Stimulated activated CD4-positive, alpha-beta T cell treated with anti-CD3 and anti-CD28 coated beads, Interleukin-1b, Interleukin-23, amount 100 ng/mL, for 1 hour (primary cell): ENCODE measurements at places on chromosomes 13 and 19.
A peak's percentile ranks its signal among the peaks of the same experiment; 100 is the strongest.

- no peak for DNase-seq
Measured at GRCh38 chr19:35228177-35228930, at the start of gene FAM187B. Gene FAM187B, minus strand, starts transcription at chr19:35228739. Its CDS starts 59 bp downstream, at chr19:35228680.

- no peak for DNase-seq
Measured at GRCh38 chr13:95349267-95349666, 48.0 kb upstream of the ABCC4 start.

DNA sequence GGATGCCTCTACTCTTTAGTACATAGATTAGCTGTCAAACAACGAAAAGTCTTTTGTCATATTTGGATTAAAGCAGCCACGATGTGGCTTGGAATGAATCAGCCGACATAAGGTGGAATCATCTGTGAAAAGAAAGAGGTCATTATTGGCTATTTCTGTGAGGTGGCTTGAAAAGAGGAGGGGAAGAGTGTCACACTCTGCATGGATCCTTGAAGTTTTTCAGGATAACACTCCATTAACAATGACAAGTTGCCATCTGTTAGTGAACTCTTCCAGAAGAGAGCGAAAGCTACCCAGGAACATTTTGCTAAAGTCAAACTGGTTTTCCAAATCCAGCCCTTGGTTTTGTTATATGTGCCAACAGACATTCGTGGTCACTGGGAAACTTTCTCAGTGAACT is 1604.8 kb downstream of the OLFM4 start:
- no peak for DNase-seq

DNA sequence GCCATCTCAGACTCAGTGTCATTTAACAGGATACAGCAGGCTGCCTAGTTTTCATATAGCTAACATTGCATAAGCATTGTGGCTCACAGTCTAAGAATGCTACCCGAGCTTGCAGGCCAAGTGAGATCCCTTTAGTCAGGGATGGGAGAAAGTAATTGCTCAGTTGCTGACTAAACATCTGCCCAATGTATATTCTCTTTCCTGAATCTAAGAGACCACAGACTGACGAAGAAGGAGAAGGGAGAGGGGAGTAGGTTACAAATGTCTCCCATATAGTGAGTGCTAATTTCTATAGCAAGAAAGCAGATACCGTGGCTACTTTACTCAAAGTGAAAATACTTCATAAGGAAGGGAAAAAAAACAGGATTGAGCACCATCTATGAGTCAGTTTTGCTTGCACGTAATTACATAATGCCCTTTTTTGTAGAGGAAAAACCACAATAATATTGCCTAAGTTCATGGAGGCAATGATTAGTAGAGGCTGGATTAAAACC is 453.9 kb downstream of the COG6 start:
- DNase-seq: no peak

DNA sequence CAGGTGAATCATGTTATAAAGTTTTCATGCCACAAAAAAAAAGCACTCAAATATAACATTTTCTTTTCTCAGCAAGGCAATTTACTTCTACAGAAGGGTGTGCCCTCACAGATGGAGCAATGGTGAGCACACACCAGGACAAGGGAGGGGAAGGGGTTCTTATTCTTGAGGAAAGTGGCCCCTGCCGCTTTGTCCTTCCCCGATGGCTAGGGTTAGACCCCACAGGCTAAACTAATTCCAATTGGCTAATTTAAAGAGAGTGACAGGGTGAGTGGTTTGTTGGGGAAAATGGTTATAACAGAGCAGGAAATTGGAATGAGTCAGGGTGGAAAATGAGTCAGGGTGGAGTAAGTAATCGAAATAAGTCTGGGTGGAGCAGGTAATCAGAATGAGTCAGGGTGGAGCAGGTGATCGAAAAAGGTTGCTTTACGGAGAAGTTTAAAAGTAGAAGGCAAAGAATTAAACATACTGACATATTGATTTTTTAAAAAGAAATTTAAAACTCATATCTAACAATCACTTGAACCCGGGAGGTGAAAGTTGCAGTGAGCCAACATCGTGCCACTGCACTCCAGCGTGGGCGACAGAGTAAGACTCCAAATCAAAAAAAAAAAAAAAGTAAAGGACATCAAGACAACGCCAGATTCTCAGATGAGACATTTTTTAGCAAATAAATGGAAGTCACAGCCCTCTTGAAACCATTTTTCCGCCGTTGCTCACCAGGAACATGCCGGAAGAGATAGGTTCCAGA is 813 bp downstream of the ZNF562 start:
- DNase-seq: no peak

DNA sequence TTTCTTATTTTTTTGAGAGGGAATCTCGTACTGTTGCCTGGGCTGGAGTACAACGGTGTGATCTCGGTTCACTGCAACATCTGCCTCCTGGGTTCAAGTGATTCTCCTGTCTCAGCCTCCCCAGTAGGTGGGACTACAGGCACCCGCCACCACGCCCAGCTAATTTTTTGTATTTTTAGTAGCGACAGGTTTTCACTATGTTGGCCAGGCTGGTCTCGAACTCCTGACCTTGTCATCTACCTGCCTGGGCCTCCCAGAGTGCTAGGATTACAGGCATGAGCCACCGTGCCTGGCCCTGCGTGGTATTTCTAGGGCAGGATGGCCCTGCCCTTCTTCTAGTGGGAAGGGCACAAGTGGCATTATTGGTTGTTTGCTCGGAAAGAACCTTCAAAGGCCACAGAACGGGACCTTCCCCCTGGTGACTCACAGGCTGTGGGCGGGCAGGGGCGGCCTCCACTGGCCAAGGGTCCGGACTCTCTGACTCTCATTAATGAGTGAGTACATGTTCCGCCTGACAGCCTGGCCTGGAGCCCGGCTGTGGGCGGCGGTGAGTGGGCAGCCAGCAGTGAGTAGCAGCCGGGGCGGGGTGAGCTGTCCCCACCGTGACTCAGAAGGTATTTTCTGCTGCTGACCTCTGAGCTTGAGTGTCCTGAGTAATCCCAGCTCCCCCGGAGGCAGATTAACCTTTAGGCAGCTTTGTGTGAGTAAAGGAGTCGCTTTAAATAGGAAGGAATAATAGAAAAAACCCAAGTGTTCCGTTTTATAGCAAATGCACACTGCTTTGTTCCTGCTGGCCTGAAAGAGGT is 5.1 kb downstream of the DOT1L start:
- DNase-seq: peak; percentile 50

DNA sequence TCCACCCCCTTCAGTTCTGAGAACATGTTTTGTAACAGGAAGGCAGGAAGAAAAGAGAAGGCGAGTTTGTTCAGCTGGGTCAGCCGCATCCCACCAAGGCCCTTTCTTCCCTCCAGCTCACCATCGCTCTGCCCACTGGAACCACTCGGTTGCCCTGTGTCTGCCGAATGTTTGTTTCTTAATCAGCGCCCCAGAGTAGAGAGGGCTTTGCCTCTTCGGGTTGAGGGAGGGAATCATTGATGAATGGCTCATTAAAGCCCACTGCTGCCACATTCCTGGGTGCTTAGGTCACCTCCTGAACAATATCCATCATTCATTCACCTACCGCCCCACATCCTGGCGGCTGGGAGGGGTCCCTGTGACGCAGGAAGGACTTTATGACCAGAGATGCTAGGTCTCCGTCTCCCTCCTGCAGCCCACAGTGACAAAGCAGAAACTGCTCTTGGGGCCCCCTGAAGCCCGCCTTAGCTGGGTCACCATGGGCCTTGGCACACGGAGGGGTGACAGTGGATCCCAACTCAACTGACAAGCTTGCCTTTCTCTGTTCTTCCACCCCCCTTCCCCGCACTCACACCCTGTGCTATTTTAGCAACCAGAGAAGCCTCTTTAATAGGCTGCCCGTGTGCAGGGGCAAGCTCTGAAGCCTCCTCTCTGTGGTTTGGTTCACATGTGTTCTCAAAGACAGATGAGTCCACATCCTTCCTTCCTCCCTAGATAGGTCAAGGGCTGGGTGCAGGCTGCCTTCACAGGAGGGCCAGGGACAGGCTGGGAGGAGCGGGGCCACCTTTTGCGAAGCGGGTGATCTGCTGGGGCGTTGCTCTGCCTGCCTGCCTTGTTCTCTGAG is 46.2 kb downstream of the ACTN4 start:
- DNase-seq: no peak

- DNase-seq: no peak
Measured at GRCh38 chr19:22814124-22814523, 18.0 kb upstream of the ZNF723 start.

DNA sequence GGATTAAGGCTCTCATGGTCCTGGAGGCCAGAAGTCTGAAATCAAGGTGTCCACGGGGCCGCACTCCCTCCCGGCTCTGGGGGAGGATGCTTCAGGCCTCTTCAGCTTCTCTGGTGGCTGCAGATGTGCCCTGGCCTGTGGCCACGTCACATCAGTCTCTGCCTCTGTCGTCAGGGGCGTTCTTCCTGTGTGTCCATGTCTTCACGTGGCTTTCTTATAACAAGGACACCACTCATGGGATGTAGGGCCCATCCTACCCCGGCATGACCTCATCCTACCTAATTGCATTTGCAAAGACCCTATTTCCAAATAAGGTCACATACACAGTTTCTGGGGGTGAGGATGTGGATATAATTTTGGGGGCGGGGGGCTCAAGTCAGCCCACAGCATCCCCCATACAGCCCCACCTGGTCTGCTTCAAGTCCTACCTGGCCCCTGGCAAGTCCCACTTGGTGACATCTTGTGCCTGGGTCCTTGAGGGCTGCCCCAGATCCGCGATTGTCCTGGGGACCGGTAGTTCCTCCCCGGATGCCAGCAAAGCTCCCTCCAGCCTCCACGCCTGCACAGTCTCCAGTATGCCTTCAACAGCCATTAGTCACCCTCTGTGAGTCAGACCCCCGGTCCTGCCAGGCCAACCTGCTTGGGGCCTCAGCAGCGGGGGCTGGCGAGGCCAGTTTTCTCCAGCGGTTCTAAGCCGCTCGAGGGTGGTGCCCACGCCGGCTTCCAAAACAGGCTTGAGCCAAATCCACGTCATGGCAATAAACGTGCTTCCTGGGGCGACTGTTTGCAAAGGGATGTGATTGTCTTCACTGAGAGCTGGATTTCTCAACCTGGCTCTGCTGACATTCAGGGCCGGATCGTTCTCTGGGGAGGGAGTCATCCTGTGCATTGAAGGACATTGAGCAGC is 32.2 kb downstream of the MYO9B start:
- DNase-seq: no peak

DNA sequence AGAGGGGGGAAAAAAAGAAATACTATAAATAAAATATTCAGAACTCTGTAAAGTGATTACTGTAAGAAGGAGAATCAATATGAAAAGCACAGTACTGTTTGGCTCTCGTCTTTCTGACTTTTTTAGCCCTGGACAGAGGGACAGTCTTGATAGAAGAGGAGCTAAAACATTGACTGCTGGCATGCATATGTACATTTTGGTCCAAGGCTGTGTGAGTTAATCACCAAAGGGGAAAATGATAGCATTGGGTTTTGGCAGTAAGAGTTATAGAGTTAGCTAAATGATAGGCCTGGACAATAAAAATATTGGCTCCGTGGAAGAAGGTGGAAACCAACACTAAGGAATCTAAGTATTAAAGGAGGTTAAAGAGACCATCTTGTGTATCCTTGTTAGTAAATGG is 50.3 kb downstream of the RAP2A start:
- DNase-seq: no peak

DNA sequence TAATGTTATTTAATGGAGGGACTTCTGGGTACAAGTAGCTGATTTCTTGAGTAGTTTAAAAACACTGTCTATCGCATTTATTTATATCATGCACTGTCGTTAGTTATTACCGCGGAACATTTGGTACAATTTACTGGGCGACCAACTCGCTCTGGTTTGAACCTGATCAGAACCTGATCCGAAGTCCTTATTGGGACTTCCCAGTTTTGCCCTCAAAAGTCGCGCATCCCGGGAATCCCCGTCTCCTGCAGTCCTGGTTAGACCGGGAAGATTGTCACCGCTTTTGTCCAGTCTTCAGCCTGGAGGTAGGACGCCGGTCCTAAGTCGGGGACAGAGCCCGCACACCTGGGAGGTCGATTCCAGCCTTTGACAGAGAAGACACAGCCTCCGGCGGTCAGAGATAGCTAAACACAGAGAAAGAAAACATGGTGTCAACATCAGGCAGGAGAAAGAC is 694 bp downstream of the CLN5 start:
- DNase-seq: no peak

- DNase-seq: no peak
Measured at GRCh38 chr13:93146584-93147297, 79.9 kb upstream of the GPC6 start.

- no peak for DNase-seq
Measured at GRCh38 chr13:99693351-99693750, 192.1 kb downstream of the TM9SF2 start.

GRCh38 chr13:104705031-104705750 is 1639.0 kb upstream of the SLC10A2 start:
- no peak for DNase-seq

GRCh38 chr13:24279327-24280110 is 29.9 kb upstream of the C1QTNF9 start:
- no peak for DNase-seq
